Lower leg skin (tissue), 4 donors: ENCODE measurements at places on chromosomes 2 and 18.

DNA sequence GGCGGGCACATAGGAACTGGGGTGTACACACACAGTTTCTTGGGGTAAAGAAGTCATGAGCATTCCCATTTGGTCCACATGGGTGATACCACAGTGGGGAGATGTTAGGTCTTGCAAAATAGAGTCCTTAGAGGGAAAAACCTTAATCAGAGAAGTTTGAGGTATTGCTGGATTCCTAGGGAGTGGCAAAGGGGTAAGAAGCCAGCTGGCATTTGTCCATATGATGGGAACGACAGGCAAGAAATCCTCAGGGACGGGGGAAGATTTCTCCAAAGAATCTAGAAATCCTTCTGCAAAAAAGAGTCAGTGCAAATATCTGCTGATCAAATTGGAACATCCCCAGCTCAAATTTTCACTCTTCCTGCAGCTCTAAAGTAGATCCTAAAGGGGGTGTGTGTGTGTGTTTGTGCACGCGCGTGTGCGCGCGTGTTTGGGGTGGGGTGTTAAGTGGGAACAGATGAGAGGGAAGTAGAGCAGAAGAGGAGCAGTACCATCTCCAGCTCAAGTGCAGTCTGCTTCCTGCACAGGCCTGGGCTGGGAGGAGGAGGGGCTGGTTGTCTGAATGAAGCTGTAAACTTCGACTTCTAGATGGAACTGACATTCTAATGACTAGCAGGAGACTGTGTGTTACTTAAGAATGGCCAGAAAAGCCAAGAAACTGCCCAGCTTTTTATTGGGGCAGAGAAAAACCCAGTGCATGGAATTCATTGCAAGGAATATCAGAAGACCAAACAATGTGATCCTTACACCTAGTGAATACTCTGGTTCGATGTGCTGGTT lies 168.0 kb downstream of the SPP2 start:
- DNase-seq, result no peak

DNA sequence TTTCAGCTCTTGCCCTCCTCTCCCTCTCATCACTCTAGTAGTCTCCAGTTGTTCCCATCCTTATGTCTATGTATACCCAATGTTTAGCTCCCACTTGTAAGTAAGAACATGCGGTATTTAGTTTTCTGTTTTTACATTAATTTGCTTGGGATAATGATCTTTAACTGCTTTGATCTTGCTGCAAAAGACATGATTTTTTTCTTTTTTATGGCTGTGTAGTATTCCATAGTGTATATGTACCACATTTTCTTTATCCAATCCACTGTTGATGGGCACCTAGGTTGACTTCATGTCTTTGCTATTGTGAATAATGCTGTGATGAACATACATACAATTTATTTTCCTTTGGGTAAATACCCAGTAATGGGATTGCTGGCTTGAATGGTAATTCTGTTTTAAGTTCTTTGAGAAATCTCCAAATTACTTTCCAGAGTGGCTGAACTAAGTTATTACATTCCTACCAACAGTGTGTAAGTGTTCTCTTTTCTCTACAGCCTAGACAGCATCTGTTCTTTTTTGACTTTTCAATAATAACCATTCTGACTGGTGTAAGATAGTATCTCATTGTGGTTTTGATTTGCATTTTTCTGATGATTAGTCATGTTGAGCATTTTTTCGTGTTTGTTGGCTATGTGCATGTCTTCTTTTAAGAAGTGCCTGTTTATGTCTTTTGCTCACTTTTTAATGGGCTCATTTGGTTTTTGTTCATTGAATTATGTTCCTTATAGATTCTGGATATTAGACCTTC lies 179.6 kb upstream of the SLC39A10 start:
- DNase-seq, result no peak

DNA sequence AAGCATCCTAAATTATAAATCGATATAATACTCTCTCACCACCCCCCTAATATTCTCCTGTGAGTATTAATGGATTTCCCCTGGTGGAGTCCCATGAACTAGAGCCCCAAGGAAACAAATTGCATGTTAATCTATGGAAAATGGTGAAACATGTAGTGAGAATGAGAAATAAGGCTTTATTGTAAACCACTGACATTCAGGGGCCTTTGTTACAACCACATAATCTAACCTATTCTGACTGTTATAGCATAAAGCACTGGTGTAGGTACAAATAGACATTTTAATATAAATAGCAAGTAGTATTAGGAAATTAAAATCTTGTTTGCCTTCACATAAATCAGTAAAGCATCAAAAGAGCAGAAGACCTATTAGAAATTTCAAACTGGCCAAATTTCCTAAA lies 65.3 kb upstream of the TLK1 start:
- DNase-seq, result no peak

GRCh38 chr2:10490806-10491291 lies 42.7 kb upstream of the ODC1 start:
- DNase-seq, result peak; percentile 71

DNA sequence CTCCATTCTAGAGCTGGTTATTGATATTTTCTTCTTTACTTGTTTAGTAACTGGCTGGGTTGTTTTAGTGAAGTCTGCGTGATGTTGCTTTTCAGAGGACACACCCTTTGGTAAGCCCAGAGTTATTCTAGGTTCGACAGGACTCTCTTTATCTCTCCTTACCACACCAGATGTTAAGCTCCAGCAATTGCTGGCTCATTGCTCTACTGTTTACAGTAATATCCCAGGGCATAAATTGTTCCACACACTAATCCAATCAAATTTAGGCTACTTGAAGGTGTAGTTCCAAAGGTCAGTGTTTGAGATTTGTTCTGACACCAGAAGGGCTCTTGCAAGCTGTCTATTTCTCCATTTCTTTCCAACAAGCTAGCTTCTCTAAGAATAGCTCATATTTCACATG lies 506.6 kb downstream of the NR4A2 start:
- DNase-seq, result no peak

DNA sequence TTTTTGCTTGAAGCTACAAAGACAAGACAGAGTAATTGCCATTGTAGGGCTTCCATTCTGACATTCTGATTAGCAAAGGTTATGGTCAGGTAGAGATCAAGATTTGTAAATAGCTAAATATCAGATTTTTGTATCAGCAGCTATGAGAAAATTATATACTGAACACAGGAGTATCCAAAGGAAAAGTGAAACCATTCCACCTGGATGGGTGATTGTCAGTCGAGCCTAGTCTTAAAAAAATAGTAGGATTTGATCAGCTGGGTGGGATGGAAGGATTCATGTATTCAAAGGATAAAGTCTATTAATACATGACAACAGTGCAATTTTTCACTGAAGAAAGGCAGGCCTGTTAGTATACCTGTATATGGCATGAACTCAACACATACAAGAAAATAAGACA lies 222.7 kb downstream of the GCA start:
- DNase-seq, result no peak

- peak; percentile 34 for DNase-seq
Observed at GRCh38 chr2:86045541-86045940, 60.1 kb downstream of the POLR1A start.

DNA sequence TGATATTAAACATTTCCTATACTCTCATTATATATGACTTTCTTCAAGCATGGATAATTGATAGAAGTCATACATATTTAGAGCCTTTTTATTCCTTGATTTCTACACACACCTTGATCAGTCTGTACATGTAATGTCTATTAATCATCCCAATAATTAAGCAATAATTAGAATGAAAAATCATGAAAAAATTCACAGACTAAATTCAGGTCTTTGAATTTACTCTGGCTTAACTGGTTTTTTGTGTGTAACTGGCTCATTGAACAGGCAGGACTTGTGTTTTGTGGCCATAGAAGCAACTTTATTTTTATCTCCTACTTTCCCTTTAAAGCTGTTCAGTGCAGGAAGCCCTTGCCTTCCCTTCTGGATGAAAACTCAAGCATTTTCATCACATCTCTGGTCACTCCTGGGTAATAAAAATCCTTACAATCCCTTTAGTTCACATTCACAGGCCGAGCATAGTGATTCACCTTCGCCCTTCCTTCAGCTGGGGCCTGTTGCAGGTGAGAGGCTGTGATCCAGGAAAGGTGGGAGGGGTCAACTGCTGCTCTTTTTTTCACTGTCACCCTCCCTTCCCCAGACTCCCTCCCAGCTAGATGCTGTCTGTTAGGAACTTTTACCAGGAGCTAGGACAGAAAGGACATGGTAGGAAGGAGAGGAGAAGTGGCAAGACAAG lies 58.0 kb upstream of the ITSN2 start:
- peak; percentile 3 for DNase-seq

DNA sequence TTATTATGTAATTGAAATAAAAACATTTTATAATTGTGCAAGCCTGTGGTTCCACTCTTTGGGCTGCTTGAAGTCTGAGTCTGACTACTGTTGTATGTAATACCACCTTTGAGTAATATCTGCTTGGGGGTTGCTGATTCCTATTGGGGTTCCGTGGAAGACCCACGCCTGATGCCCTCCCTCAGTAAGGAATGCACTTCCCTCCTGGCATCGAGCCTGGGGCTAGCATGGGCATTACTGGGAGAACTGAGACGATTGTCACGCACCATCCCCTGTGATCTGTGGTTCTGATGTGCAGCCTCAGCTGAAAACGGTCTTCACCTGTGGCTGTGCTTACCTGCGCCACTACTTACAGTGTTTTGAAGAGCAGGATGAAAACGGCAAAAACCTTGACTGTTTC lies 32.7 kb upstream of the RBM44 start:
- DNase-seq, result no peak

DNA sequence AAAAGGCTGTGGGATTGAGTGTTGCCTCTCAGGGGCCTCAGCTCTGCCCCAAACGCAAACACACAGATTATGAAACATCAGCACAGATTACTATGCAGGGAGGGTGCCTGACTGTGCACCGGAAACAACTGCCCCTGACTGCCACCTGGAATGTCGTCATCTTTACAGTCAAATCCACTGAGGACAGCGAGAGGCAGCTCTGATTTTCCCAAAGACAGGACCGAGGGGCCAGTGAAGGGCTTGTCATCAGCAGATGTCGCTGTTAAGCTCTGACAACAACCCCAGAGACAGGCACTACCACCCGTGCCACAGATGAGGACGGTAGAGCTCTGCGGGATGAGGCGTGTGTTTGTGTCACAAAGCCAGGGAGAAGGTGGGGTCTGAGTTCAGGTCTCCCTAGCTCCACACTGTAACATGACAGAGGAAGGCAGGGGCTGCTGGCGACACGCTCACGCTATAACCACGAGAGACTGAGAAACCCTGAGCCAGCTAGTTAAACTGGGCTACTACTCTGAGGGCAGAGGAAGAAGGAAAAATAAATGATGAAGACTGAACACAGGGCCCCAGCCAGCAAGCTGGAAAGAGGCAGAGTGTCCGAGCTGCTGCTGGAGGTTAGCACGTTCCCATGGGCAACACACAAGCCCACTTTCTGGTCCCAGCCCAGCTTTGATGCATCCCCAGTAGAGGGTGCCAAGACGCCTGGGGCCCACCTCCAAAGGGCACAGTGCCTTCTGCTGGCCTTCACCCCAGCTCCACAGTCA lies 47.0 kb downstream of the PARD6G start:
- peak; percentile 14 for DNase-seq
